Naive B cell (primary cell): ENCODE measurements at places on chromosomes 7 and 10. TPM values are rescaled to one million over a fixed set of nuclear protein-coding genes. Genes with fewer than 3 reads are reported as not detected.

GRCh38 chr7:28808796-28809533, 149.2 kb downstream of the TRIL start:
- H3K27ac ChIP-seq: no peak overlapping the region
- H3K27me3 ChIP-seq: peaks cover 17% of the 10 kb centered on the region
- DNase-seq: peak; percentile 9

MTURN gene
- polyA plus RNA-seq: 5.1 TPM

GRCh38 chr10:45580371-45581215, 92.0 kb downstream of the ZFAND4 start:
- H3K27ac ChIP-seq: peak overlapping the region; percentile 95
- peaks cover 14% of the 10 kb centered on the region for H3K36me3 ChIP-seq
- H3K4me3 ChIP-seq: peak overlapping the region; percentile 92
- peaks cover 35% of the 10 kb centered on the region for H3K4me1 ChIP-seq
- peak; percentile 42 for DNase-seq
- no peaks in the 10 kb centered on the region for H3K27me3 ChIP-seq

WDFY4 gene
- polyA plus RNA-seq: 93.9 TPM

DNA sequence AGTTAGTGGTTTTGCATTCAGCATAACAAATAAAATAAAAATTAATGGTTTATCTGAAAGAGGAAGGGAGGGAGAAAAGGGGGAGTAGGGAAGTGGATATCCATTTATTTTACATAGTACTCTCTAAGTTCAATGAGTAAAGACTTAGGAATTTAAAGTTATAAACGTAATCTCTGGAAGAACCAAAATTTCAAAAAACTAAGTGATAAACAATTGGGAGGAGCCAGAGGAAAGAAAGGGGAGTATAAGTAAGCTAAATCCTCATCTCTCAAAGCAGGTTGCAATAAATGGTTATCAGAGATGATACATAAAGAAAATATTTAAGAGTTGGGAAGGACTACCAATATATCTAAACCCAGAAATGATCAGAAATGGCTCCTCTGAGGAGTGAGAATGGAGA, 46.4 kb downstream of the ANK3 start:
- H3K36me3 ChIP-seq: no peaks in the 10 kb centered on the region
- DNase-seq: no peak
- H3K27me3 ChIP-seq: peaks cover 4% of the 10 kb centered on the region

DNA sequence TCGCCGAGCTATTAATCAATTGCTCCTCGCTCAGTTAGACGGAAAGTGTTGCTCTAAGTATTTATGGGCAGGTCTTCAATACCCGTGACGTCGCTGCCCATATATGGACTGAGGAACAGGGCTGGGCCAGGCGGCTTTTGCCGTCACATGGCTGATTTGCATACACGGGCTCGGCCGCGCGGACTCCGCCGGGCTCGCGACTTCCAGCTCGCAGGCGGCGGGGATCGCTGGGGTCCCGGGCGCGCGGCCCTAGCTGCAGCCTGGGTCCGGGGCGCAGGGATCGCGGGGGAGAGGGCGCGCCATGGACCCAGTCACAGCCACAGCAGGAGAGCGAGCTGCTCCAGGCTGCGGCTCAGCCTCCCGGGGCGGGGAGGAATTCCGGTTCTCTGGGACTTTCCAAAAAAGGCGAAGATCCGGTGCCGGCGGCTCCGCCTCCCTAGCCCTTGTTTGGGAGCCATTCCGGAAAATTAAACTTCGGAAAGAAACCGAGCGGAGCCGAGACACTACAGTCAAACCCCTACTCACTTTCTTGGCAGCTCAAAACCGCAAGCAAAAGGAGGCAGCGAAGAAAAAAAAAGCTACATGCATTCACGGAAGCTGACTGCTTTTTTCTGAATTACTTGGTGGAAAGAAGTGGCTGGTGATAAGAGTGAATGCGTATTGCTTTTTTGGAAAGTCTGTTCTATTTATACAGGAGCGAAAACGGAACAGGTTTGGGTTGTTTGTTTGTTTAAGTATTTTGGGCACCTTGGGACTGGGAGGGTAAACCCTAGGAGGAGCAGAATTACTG, at the start of gene EGR2:
EGR2 (minus strand) TSS at position 36 of the 790 bp plus-strand sequence. CDS start 337 bp downstream, outside the sequence.
- peak; percentile 96 for DNase-seq
- peak within 1 kb of the TSS; percentile 98 for H3K4me3 ChIP-seq
- H3K4me1 ChIP-seq: peaks cover 48% of the 10 kb centered on the region
- no peaks in the 10 kb centered on the region for H3K36me3 ChIP-seq

DNA sequence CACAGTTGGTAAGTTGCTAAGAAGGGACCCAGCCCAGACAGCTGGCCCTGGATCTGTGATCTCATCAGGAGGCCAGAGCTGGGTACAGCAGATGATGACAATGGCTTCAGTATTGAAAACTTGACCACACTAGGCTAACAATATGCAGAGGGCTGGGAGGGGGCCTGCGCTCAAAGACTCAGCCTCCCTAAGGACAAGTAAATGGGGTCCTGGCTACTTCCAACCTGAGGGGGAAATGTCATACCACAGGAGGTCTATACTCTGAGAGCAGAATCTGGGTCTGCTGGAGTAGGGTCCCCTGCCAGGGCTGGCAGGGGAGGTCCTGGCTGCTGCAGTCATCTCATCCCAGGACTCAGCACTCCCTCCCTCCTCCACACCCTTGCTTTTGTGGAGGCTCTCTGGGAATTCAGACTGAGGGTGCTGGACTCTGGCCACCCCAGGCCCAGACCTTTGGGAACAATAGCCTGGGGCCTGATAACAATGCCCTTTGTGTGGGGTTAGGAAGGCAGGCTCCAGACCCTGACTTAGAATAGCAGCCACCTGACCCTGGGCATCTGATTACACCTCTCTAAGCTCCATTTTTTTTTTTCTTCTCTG, 1.4 kb downstream of the FXYD4 start:
- no peak overlapping the region for H3K4me3 ChIP-seq
- no peak overlapping the region for H3K27ac ChIP-seq
- H3K36me3 ChIP-seq: no peaks in the 10 kb centered on the region
- H3K4me1 ChIP-seq: no peaks in the 10 kb centered on the region

DNA sequence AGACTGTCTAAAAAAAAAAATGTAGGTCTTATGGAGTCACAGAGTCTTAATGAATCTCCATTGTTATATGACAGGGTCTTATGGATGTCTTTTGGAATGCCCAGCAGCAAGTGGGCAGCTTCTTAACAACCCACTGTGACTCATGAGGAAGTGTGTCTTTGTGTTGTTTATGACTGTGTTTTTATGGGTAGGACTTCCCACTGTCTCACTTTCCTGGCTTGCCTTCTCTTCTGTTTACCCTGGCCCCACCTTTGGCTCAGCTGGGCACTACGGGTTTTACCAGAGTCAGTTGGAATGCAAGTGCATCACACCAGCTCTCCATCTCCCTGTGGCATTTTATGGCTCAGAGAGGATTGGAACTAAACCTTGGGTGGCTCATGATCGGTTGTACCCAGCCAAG, 580.5 kb downstream of the AUTS2 start:
- H3K27me3 ChIP-seq: no peaks in the 10 kb centered on the region
- H3K27ac ChIP-seq: no peak overlapping the region
- peaks cover 19% of the 10 kb centered on the region for H3K4me1 ChIP-seq
- H3K4me3 ChIP-seq: no peak overlapping the region
- peaks cover 10% of the 10 kb centered on the region for H3K36me3 ChIP-seq
